ENCODE measurements at places on chromosomes 12 and 14.

DNA sequence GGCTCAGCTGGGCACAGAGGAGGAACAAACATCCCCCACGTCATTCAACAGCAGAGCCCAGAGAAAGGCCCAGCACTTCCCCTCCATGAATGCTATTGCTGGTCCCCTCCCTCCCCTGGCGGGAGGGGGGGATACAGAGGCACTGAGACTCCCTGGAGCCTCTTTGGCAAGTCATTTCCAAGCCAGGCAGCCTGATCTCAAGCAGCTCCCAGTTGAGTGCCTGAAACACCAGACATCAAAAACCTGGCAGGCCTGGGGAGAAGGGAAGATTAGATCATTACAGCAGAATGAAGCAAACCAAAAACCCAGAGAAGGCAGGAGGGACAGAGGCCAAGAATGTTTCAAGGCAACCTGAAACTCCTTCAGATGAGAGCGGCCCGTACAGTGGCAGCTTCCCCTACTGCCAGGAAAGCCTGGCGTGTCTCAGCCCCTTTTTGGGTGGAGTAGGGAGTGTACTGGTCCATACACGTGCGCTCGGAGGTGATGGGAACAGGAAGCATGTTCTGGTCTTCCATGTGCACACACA, 92.1 kb downstream of the LRRC74A start:
- DNase-seq: no peak

GRCh38 chr12:127191129-127191528, 1075.8 kb upstream of the TMEM132C start:
- no peak for DNase-seq

DNA sequence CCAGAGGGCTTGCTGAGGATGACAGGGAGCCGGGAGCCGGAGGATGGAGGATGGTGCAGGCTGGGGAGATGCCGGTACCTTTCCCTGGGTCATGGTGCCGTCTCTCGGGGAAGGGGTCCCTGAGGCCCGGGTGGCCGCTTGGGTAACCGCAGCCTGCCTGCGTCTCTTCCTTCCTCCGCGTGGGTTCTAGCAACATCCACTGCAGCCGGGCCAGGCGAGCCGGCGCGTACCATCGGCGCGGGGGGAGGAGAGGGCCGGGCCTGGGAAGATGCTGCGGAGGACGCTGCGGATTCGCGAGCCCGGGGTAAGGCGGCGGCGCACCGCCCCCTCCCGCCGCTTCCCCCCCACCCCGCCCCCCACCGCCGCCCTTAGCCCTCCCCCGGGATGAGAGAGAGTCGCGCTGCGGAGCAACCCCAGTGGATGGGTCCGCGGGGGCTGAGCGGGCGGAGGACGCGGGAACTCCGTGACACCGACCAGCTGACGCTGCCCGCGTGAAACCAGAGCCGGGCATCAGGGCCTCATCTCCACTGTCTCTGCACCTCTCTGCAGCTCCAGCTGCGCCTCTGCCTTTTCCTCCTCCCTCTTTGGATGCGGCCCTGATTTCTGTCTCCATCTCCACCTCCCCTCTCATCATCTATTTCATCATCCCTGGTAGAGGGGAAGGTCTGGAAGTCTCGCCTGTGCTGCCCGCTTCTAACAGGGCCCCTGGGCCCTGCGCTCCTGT, at the start of gene FAIM2:
TSS of gene FAIM2 (minus strand) at position 201 of the 724 bp plus-strand sequence. CDS start at position 93, 108 bp downstream.
- DNase-seq: peak; percentile 7

DNA sequence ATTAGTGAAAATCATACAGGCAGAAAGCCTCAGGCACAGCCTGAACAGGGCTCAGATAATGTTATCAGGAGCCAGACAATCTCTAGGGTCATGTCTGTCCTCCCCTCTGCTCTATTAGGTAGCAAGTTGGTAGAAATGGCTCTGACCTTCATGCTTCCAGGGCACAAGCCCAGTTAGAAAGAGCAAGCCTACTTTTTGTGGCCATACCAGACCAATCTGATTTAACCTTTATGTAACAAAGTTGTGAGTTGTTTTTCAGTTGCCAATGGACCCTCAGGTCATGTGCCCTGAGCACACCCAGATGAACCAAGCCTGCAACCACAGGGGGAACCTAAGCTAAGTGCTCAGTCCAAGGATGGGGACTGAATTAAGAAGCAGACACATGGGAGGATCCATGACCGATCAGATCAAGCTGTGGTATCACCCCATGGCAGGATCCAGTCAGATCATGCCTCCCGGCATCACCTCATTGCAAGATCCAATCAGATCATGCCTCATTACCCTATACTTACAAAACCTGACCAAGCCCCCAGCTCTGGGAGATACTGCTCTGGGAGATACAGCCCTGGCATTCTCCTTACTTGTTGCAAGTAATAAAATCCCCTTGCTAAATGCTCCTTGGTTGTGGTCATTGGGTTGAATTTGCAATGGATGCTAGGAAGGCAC, 18.8 kb upstream of the HIGD1C start:
- no peak for DNase-seq

DNA sequence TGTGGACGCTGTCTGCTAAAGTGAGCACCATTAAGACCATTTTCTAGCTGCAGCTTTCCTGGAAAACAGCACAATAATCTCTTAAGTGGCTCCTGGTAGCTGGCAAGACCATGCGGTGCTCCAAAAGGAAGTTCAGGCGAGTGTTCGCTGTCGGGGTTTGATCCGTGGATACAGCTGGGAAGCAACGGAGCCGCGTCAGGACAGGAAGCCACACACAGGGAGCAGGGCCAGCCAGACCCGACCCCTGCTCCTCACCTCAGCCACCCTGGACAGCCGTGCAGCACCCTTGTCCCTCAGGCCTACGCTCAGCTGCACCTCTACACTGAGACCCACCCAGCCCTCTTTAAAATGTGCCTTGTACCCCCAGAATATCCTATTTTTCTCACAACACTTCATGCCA, 19.4 kb downstream of the ZFYVE21 start:
- no peak for DNase-seq

All from stimulated activated CD8-positive, alpha-beta memory T cell treated with anti-CD3 and anti-CD28 coated beads, Interleukin-4, amount 100 ng/mL, for 1 hour (primary cell).